ENCODE measurements at places on chromosomes 12 and 14. TPM values are rescaled to one million over a fixed set of nuclear protein-coding genes. Genes with fewer than 3 reads are reported as not detected.

PPP1R36 gene
- polyA plus RNA-seq: 0.80 TPM

DLK1 gene
- 6.9 TPM for polyA plus RNA-seq

IL23A gene
- 11.6 TPM for polyA plus RNA-seq

GPRC5D gene
- polyA plus RNA-seq: 0.05 TPM

DDX11 gene
- polyA plus RNA-seq: 19.6 TPM

FAM222A gene
- polyA plus RNA-seq: 0.78 TPM

SOX5 gene
- 0.64 TPM for polyA plus RNA-seq

AICDA gene
- 0.39 TPM for polyA plus RNA-seq

SLC41A2 gene
- polyA plus RNA-seq: 3.8 TPM

ANGEL1 gene
- 12.2 TPM for polyA plus RNA-seq

SIRT4 gene
- polyA plus RNA-seq: 2.8 TPM

SOAT2 gene
- polyA plus RNA-seq: 0.71 TPM

All from thymus (tissue), 14 donors.